ENCODE measurements at places on chromosomes 11 and 22.

GRCh38 chr22:25637032-25637431 is 72.6 kb downstream of the GRK3 start:
- no peak for DNase-seq

- DNase-seq: no peak
Observed at GRCh38 chr11:68127714-68128681, 6.8 kb upstream of the CHKA start.

GRCh38 chr11:55572548-55572947 is 620 bp downstream of the OR4C16 start:
- DNase-seq: no peak

GRCh38 chr11:101053492-101053891 is 76.1 kb downstream of the PGR start:
- no peak for DNase-seq

GRCh38 chr11:77088236-77089003 is 14.2 kb upstream of the OMP start:
- no peak for DNase-seq

GRCh38 chr11:3120071-3120792 is 44.9 kb downstream of the OSBPL5 start:
- DNase-seq: no peak

DNA sequence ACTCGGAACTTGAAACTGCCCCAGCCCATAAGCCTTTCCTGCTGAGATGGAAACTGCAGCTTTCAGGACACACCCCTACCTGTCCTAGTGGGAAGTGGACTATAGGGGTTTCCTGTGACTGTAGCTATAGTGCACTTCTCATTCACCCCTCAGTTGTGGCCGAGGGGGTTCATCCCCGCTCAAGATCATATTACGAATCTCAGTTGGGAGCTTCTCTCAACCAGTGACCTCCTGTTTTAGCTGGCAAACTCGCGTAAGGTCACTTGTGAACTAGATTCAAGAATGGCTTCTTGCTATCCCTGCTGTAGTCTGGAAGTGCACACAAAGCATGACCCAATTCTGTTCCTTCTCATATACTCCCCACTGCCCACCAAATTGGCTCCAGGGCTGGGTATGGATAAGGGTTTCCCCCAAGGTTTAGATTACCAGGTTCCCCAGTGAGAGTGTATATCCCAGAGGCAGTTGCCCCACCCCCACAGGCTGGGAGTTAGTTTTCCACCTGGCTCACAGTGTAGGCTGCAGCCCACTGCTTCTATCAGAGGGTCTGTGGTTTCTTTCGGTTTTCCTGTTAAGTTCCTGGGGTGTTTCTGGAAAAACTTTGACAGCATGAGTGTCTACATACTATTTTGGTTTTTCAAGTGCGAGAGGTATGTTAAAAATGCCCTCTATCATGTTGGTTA is 812.9 kb downstream of the JRKL start:
- no peak for DNase-seq

DNA sequence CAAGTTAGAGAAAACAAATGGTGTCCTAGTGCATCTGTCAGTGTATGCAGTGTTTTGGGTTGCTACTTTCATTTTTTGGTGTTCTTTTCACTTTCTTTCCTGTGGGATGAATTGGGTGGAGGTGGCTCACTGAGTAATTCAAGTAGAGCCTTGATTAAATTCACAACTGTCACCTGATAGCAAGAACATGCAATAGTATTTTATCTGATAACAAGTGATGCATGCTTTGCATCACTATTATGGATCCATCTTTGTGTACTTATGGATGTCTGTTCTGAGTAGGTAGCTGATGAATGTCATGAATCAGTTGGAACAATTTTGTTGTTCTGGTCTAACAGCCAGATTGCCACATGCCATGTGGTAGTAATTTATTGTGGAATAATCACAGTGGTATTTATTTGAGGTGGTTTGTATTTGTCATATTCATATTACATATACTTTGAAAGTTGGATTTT is 87.5 kb downstream of the DDX10 start:
- DNase-seq: no peak

DNA sequence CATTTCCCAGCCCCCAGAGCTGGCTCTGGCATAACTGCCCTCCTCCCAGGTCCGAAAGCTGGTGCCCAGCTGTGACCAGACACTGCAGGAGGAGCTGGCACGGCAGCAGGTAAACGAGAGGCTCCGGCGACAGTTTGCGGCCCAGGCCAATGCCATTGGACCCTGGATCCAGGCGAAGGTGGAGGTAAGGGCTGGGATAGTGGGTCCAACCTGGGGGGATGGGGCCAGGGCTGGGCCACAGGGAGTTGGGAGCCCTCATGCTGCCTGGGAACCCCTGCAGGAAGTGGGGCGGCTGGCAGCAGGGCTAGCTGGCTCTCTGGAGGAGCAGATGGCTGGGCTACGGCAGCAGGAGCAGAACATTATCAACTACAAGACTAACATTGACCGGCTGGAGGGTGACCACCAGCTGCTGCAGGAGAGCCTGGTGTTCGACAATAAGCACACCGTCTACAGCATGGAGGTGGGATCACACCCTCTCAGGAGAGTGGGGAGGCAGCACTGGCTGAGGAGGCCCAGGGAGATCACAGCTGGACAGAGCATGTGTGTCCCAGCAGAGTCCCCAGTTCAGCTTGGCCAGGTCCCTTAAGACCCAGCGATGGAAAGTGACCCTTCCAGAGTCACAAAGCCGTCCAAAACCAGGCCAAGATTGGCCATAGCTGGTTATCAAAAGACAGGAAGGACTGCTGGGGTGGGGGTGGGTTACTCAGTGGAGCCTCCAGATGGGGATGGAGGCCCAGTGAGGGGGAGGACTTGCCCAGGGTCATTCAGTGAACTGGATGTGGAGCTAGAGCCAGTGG is 7.0 kb downstream of the CTSF start:
- no peak for DNase-seq

GRCh38 chr11:34305193-34305592 is 52.6 kb downstream of the ABTB2 start:
- DNase-seq: no peak

DNA sequence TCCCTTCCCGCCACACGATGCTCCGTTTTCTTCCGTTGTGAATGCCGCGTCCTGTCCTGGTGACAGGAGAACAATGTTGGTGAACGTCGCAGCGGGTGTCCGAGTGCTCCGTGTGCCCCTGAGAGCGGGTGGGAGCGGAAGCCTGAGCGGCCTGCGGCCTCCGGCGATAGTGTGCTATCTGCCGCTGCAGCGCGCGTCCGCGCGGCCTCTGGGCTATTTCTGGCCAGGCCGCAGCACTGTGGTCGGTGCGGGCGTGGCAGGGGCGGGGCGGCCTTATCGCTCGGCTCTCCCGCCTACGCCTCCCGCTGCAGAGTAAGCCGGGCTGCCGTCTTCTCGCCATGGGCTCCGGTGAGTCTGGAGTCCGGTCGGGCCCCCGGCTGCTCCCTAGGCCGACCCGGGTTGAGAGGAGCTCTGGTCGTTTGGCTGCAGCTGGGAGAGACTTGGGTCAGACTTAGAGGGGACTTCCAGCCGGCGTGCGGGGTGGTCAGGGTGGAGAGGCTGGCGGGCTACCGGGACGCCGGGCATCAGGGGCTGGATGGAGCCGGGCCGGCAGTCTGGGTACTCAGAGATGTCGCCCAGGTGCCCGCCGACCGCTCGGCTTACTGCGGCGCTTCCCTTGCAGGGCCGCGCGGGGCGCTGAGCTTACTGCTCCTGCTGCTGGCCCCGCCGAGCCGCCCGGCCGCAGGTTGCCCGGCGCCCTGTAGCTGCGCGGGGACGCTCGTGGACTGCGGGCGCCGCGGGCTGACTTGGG is at the start of gene GP1BB:
Gene GP1BB, plus strand, starts transcription at position 308 of the 751 bp plus-strand sequence. Its CDS starts 31 bp downstream, at position 339.
- DNase-seq: no peak

GRCh38 chr11:118175993-118176777 is at the start of gene SCN2B:
Gene SCN2B, minus strand, starts transcription at chr11:118176639. Its CDS starts 208 bp downstream, at chr11:118176431.
- DNase-seq: no peak

All from activated CD4-positive, alpha-beta T cell treated with anti-CD3 and anti-CD28 coated beads for 4 hours (primary cell).